ENCODE measurements at places on chromosomes 16 and 17.

GRCh38 chr17:14434506-14434905, 133.6 kb downstream of the HS3ST3B1 start:
- no peak for DNase-seq

GRCh38 chr16:890716-891352, 80.0 kb downstream of the LMF1 start:
- no peak for DNase-seq

DNA sequence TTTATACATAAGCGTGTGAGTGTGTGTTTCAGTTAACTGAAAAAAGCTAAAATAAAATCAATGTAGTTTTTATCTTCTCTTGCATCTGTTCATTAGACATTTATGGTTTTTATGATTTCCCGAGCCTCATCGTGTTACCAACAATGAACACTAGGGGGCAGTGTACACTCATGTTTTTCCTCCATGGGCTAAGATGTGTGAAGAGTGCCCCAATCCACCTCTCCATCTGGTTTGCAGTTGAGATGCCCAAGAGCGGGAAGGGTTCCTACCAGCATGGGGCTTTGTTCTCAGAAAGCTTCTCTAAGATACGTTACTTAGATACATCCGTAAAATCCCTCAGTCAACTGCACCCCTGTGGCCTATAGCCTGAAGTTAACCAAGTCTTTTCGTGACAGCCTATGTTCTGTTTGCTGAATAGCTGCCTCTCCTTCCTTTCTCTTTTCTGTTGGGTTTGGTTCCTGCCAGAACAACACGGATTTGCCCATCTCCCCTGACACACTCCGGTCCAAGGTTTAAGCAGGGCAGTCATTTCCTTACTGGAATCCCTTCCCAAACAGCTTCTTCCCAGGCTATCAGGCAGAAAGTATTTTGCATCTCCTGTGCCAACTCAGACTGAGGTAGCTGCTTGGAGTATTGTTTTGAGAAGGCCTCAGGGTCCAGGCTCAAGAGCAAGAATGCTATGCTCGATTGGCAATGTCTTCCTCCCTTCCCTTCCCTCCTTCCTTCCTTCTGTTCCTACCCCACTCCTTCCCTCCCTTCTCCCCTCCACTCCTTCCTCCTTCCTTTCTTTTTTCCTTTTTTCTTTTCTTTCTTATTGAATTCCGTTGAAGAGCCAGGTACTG, 12.9 kb upstream of the ELAC2 start:
- peak; percentile 57 for DNase-seq

- no peak for DNase-seq
These were observed 187.0 kb downstream of the CCDC182 start for GRCh38 chr17:57557834-57558681.

DNA sequence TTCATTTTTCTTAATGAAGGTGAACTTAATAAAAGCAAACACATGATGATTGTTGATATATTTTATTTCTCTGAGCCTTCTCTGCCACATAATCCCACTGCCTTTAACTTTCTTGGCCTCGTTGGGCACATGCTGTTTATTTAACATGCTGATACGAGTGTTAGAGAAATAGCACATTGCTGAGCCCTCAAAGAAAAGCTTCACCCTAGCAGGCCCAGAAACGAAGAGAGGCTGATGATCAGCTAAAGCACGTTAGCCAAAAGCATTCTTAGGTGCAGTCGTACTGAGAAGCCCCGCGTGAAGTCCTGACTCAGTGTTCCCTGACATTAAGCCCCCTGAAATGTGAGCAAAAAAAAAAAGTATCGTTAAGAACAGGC, 122.8 kb downstream of the CCDC182 start:
- DNase-seq: no peak

- no peak for DNase-seq
These were observed 98.4 kb downstream of the BMERB1 start for GRCh38 chr16:15532825-15533224.

- DNase-seq: no peak
These were observed 255.1 kb downstream of the HS3ST3A1 start for GRCh38 chr17:13346592-13346991.

- no peak for DNase-seq
These were observed 52.5 kb downstream of the FTO start for GRCh38 chr16:53756275-53756996.

DNA sequence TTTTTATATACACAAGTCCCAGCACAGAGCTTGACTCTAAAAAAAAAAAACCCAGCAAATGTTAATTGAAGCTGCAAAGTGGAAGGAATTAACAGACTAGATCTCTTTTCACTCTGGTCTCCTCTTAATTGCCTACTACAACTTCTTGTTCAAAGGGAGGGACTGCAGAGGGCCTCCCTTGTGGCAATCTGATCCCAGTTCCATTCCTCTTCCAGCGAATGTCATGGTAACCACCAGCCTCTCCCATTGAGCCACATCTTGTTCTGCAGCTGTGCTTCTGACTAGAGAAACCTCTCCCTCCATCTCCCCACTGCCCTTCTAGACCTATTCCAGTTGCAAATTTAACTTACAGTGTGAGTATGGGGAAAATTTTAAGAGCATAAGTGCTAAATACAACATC, 5.9 kb downstream of the SUPT6H start:
- DNase-seq: no peak

- peak; percentile 21 for DNase-seq
These were observed 508 bp upstream of the TMC8 start for GRCh38 chr17:78130090-78130436.

DNA sequence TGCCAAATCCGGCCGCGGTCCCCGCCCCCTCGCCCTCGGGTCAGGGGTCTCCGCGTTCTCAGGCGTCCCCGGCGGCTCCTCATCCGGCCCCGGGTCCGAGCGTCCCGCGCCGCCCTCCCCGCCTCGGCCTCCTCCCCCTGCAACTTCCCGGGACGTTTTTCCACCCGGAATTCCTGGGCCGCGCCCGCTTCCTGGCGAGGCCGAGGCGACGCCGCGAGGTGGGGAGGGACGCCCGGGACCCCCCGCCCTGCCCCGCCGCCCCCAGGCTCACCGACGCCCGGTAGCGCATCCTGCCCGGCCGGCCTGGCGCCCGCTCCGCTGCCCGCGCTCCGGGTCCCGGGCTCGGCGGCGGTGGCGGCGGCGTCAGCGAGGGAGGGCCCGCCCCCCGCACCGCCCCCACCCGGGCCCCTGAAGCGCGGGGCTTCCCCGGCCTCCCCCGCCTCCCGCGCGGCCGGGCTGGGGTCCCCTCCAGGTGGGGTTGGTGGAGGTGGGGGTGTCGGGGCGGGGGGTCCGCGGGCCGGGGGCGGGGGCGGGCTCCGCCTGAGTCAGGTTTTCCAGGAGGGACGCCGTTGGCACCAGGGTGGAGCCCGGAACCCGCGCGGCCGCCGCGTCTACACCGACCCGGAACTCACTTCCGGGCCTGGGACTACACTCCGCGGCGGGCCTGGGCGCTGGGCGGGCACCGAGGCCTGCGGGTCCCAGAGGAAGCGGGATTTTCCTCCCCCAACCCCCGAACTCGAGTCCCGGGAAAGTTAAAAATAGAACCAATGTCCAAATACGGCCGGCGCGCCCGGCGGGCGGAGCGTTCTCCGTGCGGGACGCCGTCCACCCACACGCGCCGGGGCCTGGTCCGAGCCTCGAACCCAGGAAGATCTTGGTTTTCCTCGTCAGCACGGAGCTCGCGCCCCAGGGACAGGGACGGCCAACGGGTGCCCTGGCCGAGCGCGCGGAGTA, 6.8 kb downstream of the MYO1C start:
- DNase-seq: peak; percentile 71

- DNase-seq: no peak
These were observed 47.0 kb downstream of the RHOT1 start for GRCh38 chr17:32189343-32189742.

All from activated CD4-positive, alpha-beta T cell treated with anti-CD3 and anti-CD28 coated beads for 48 hours (primary cell).